Fibroblast of the aortic adventitia (primary cell): ENCODE measurements at places on chromosomes 11 and 22.
A peak's percentile ranks its signal among the peaks of the same experiment; 100 is the strongest.

- no peak for DNase-seq
These were observed 3.5 kb downstream of the OR5B12 start for GRCh38 chr11:58438486-58438885.

DNA sequence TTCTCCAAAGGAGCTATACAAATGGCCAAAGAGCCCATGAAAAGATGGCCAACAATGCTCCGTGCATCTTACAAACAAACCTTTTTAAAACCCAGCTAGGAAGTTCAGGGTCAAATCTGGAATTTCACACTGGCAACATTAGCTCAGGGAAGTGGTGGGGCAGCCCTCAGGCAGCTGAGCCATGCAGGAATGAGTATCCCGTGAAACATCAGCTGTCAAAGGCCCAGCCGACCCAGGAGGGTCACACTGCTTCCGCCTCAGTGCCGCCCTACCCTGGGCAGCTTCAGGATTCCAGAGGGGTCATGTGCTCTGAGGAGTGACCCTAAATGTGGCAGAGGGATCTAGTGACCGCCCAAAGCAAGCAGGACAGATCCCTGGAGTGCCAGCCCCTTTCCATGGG lies 73.4 kb downstream of the LINC01488 start:
- DNase-seq, result no peak

DNA sequence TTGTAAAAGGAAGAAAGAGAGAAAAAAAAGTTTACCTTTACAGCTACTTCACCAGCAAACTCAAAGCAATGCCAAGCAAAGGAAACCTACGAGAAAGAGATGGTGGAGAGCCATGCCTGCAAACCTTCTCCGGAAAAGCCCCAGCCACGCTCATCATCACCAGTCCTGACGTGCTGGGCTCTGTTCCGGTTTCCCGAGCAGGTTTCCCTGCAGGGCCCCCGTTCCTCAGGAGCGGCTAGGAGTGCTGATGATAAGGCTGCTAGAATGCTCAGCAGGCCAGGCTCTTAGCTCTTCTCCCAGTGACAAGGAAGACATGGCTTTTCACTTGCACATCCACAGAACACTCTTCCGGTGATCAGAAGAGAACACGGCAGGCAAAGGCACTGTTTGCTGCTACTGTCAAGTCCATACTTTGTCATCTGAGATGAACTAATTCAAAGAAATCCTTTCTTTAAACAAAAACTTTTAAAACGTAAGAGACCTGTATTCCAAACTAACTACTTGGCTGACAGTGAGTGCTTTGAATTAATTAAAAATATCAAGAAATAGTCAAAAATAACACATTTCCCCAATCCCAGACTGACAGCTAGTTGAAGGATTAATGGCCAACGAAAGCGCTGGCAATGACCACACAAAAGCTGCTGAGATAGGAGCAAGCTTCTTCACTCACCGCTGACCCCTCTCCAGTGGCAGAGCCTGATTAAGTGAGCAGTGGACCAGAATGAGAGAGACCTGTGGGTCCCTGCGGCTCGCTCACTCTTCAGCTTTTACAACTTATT lies 35.8 kb downstream of the DUSP8 start:
- DNase-seq, result no peak

DNA sequence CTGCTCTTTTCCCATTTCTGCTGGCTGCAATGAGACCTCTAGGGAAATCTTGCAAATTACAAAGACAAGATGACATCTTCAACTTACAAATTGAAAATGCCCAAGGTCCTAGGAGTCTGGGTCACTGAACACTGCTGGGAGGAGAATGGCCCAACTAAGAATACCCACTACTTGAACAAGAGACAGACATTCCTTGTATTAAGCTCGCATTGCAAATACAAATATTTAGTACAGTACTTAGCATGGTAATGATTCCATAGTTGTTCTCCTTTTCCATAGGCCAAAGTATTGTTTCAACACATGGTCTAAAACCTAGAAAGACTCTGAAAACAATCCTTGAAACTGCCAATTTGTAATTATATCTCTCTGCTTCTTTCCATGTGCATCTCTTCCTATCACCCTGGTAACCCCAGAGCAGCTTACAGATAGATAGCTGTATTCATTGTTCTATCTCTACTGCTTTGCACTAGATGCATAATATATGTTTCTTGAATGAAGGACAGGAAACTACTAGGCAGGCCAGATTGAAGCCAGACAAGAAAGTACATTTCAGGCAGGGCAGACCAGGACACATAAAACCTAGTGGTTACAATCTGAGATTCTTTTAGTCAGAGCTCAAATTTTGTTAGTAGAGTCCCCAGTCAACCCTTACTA lies 1545.7 kb upstream of the TENM4 start:
- DNase-seq, result no peak

GRCh38 chr11:77814848-77815247 lies 5.7 kb downstream of the RSF1 start:
- DNase-seq, result no peak

DNA sequence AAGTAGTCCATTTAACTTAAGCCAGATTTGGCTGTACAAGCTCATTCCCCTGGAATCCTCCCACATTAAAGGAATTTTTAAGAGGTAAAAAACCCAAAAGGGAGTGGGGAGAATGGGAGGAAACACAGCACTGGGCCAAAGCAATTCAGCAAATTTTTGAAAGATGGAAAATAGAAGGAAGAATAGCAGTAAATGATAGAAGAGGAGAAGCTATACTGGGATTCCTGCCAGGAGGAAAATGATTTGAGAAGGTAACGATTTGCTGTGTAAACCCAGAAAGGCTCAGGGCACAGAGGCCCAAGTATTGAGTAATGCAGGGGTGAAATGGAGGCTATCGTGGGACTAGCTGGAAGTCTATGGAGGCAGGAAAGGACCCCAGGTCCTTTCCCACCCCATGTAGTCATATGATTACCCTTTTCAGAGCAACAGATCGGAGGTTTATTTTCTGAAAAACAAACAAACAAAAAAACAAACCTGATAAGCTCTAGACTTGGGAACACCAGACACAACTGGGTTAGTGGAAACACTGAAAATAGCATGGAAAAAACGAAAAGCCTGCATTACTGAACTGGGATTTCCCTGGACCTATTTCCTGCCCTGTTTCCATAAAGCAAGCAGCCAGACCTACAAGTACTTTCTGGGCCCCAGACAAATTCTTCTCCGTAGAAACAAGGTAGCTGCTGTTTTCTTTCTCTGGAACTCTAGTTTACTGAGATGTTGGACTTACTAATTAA lies 140.0 kb downstream of the SWAP70 start:
- DNase-seq, result peak; percentile 65
